ENCODE measurements at places on chromosomes 13 and 19.

DNA sequence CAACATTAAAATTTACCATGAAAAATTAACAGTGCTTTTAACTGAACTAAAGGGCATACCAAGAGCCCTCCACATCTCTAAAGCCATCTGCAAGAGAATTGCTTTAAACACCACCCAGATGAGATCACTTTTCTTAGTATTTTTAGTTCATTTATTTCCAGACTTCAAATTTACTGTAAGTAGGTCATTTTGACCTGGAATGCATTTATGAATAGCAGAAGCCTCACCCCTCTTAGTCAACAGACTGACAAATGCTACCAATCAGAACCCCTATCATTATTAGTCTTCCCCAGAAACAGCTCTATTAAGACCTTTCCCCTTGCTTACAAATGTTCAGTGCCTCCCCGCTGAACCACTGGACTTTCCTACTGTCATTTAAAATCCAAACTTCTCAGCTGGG is 27.3 kb downstream of the RUBCNL start:
- DNase-seq = no peak
- no peaks in the 10 kb centered on the region for H3K27me3 ChIP-seq
- H3K27ac ChIP-seq = no peak overlapping the region
- no peaks in the 10 kb centered on the region for H3K36me3 ChIP-seq
- no peaks in the 10 kb centered on the region for H3K4me1 ChIP-seq

GRCh38 chr13:43915451-43915850 is 35.7 kb downstream of the LACC1 start:
- H3K4me1 ChIP-seq = no peaks in the 10 kb centered on the region
- no peaks in the 10 kb centered on the region for H3K36me3 ChIP-seq
- no peak overlapping the region for H3K27ac ChIP-seq
- H3K27me3 ChIP-seq = no peaks in the 10 kb centered on the region
- H3K4me3 ChIP-seq = no peak overlapping the region
- no peak for DNase-seq

GRCh38 chr19:58170860-58171259 is 12.0 kb upstream of the ZNF274 start:
- no peak overlapping the region for H3K27ac ChIP-seq
- no peaks in the 10 kb centered on the region for H3K36me3 ChIP-seq
- H3K27me3 ChIP-seq = no peaks in the 10 kb centered on the region

DNA sequence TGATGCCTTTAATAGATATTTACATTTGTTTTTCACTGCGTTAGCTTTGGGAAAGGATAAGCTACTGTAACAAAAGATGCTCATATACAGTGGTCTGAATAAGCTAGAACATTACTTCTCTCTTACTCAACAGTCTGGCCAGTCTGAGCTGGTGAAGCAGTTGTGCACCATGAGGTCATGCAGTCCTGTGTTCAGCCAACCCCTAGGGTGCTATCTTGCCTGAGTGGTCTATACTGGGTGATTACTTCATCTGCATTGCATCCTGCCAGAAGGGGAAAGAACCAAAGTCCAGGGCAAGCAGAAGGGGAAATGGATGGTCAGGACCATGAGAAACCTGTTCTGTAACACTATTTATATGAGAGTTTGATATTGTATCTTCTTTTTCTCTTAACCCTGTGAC is 31.5 kb downstream of the ERCC5 start:
- no peaks in the 10 kb centered on the region for H3K4me1 ChIP-seq
- H3K27me3 ChIP-seq = no peaks in the 10 kb centered on the region
- DNase-seq = no peak
- peaks cover 2% of the 10 kb centered on the region for H3K36me3 ChIP-seq

GRCh38 chr13:25069911-25070310 is 26.0 kb upstream of the PABPC3 start:
- peaks cover 4% of the 10 kb centered on the region for H3K4me1 ChIP-seq
- no peak for DNase-seq
- H3K36me3 ChIP-seq = no peaks in the 10 kb centered on the region
- H3K27ac ChIP-seq = no peak overlapping the region

- no peaks in the 10 kb centered on the region for H3K36me3 ChIP-seq
- H3K27me3 ChIP-seq = no peaks in the 10 kb centered on the region
- H3K4me1 ChIP-seq = no peaks in the 10 kb centered on the region
- no peak overlapping the region for H3K27ac ChIP-seq
Observed at GRCh38 chr19:54928299-54928698, 19.0 kb downstream of the NLRP7 start.

- DNase-seq = no peak
- H3K27ac ChIP-seq = no peak overlapping the region
- no peak overlapping the region for H3K4me3 ChIP-seq
- no peaks in the 10 kb centered on the region for H3K27me3 ChIP-seq
- peaks cover 2% of the 10 kb centered on the region for H3K36me3 ChIP-seq
Observed at GRCh38 chr19:16208847-16209665, 11.3 kb downstream of the AP1M1 start.

DNA sequence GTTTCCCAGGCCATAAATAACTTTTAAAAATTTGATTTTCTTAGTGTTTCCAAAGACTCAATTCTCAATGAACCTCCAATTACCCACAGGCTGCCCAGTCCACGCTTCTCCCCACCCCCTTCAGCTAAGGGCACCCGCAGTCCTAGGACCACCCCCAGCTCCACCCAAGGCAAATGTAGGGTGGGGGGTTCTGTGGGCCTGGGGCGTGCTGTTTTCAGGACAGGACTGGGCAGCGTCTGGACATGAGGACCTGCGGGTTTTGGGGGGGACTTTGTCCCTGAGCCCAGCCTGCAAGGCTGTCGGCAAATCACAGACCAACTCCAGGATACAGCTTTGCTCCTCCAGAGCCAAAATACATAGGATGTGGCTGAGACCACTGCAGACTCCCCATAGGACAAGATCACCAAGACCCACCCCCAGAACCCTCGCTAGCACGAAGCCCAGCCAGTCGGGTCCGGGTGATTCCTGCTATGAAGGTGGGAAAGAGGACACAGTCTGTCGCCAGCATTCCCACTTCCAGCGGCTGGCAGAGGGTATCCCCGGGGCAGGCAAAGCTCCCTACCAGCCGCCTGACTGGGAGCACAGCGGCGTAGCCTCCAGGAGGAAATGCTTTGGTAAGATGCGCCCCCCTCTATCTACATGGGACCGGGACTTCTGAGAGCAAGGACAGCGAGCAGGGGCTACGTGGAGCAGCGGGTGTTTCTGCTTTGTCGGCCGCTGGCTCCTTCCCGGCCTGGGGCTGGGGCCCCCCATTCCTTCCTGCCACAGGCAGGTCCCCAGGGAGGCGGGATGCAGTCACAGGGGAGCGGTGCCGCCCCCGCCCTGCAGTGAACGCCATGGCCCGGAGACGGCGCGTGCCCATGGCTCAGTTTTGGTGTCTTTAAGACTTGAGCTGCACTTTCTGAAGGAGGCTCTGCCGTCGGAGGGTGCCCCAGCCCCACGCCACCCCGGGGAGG is 1.6 kb upstream of the TIMM13 start:
- peaks cover 2% of the 10 kb centered on the region for H3K36me3 ChIP-seq
- H3K4me3 ChIP-seq = peak overlapping the region; percentile 85
- no peak for DNase-seq
- peaks cover 11% of the 10 kb centered on the region for H3K4me1 ChIP-seq

DNA sequence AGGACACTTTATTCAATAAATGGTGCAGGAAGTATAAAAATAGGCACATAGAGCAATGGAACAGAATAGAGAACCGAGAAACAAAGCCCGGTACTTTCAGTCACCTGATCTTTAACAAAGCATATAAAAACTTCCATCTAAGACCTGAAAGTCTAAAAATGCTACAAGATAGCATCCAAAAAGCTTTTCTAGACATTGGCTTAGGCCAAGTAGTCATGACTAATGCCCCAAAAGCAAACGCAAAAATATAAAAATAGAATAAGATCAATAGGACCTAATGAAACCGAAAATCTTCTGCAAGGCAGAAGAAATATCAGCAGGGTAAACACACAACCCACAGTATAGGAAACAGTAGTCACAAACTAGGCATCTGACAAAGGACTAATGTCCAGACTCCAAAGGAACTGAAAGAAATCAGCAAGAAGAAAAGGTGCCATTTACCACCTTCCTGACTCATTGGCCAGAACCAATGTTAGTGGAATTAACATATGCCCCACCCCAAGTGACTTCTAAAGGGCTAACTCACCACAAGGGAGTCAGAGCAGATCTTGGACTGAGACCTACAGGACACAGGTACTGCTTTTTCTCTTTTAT is 40.8 kb upstream of the CEACAM21 start:
- no peak overlapping the region for H3K4me3 ChIP-seq
- no peaks in the 10 kb centered on the region for H3K27me3 ChIP-seq
- H3K27ac ChIP-seq = no peak overlapping the region
- DNase-seq = no peak
- H3K36me3 ChIP-seq = no peaks in the 10 kb centered on the region

- no peak for DNase-seq
- H3K27me3 ChIP-seq = no peaks in the 10 kb centered on the region
- H3K4me3 ChIP-seq = no peak overlapping the region
- H3K36me3 ChIP-seq = no peaks in the 10 kb centered on the region
Observed at GRCh38 chr13:39859898-39860297, 204.4 kb downstream of the COG6 start.

DNA sequence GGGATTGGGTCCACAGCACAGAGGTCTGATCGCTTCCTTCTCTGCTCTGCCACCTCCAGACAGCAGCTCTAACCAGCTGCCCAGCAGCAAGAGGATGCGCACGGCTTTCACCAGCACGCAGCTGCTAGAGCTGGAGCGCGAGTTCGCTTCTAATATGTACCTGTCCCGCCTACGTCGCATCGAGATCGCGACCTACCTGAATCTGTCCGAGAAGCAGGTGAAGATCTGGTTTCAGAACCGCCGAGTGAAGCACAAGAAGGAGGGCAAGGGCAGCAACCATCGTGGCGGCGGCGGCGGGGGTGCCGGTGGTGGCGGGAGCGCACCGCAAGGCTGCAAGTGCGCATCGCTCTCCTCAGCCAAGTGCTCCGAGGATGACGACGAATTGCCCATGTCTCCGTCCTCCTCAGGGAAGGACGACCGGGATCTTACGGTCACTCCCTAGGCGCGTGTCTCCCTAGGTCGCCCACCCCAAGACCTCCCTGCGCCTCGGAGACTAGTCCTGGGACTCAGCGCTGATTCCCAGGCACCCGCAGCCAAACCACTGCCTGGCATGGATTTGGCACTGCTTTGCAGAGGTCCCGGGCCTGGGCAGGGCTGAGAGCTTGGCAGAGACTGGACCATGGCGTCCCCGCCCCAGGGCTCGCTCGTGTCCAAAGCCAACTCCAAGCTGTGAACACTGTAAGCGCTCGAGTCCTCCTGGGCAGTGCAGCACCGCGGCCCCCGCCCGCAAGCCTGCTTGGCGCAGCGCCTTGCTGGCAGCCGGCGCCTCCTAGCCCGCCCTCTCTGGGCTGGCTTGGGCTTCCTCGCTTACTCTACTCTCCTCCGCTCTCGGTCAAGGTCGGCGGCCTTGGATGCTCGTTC is 1.5 kb downstream of the GSX1 start:
- H3K27ac ChIP-seq = no peak overlapping the region
- H3K4me3 ChIP-seq = no peak overlapping the region
- no peaks in the 10 kb centered on the region for H3K36me3 ChIP-seq
- peaks cover 57% of the 10 kb centered on the region for H3K4me1 ChIP-seq

GRCh38 chr19:4393947-4394590 is 6.3 kb downstream of the SH3GL1 start:
- DNase-seq = no peak
- H3K36me3 ChIP-seq = no peaks in the 10 kb centered on the region
- no peak overlapping the region for H3K27ac ChIP-seq
- H3K4me3 ChIP-seq = no peak overlapping the region

- no peak for DNase-seq
- no peak overlapping the region for H3K4me3 ChIP-seq
- no peak overlapping the region for H3K27ac ChIP-seq
- H3K4me1 ChIP-seq = peaks cover 14% of the 10 kb centered on the region
Observed at GRCh38 chr19:46351241-46352041, 4.6 kb downstream of the PPP5C start.

DNA sequence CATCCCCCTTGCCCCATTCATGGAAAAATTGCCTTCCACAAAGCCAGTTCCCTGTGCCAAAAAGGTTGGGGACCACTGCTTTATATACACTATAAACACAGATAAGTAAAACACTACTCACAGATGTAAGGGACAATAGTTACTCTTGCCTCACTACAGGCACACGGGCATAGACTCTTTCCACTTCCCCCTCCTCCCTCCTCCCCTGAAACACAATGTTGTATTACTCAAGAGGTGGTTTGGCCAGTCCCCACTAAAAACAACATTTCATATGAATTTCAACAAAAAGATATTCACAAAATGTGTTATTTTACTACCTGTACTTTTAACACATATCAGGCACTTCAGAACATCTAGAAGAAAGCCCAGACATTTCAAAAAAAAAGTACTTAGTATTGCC is 45.1 kb downstream of the EPSTI1 start:
- H3K4me1 ChIP-seq = no peaks in the 10 kb centered on the region
- no peaks in the 10 kb centered on the region for H3K27me3 ChIP-seq
- no peaks in the 10 kb centered on the region for H3K36me3 ChIP-seq
- no peak overlapping the region for H3K27ac ChIP-seq
- no peak for DNase-seq

GRCh38 chr13:28538932-28539331 is 44.0 kb upstream of the FLT1 start:
- no peak overlapping the region for H3K4me3 ChIP-seq
- H3K27ac ChIP-seq = no peak overlapping the region
- no peak for DNase-seq
- no peaks in the 10 kb centered on the region for H3K36me3 ChIP-seq
- H3K27me3 ChIP-seq = no peaks in the 10 kb centered on the region

DNA sequence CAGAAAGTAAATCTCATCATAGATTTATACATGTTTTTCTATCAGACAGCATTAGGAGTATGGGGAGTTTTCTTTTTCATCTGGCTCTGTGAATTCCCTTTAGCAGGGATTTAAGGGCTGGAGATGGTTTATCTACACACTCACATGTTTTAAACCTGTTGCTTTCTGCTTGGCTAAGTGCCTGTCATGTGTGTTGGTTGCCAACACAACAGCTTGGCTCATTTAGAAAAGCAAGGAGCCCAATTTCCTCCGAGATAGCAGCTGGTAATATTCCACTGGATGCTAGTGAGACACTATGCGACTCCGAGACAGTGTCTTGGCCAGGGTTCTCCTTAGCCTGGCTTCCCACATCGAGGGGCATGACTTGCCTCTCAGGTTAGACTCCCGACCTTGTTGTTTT is 83.3 kb downstream of the KLF5 start:
- no peak overlapping the region for H3K27ac ChIP-seq
- no peaks in the 10 kb centered on the region for H3K4me1 ChIP-seq
- H3K27me3 ChIP-seq = no peaks in the 10 kb centered on the region
- H3K36me3 ChIP-seq = no peaks in the 10 kb centered on the region
- no peak for DNase-seq

Data from H1 (cell line).